ENCODE measurements at places on chromosomes 4 and X. TPM values are rescaled to one million over a fixed set of nuclear protein-coding genes. Genes with fewer than 3 reads are reported as not detected.

DNA sequence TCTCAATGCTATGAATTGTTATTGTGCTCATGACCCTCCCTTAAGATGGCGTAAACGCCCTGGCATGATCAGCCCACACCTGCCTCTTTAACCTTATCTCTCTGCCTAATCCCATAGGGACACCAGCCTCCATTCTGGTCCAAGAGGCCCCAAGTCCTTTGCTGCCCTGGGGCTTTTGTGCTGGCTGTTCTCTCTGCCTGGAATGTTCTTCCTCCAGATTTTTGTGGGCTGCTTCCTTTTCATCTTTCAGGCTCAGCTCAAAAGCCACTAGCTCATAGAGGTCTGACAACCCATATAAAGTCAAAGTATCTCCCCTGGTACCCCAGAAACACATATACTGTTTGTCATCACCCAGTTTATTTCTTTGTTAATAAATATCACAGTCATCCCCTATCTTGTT is 42.4 kb downstream of the APLN start:
- no peak for DNase-seq

DNA sequence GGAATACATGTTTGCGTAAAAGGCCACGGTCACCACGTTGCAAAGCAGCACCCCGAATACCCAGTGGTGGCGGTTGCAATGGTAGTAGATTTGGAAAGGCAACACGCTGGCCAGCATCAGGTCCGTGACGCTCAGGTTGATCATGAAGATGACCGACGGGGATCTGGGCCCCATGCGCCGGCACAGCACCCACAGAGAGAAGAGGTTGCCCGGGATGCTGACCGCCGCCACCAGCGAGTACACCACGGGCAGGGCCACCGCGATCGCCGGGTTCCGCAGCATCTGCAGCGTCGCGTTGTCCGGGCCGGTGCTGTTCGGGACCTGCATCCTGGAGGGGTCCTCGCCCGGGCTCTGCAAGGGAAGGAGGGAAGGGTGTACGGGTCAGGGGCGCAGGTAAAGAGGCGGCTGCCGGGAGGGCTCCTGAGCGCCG is 13.5 kb upstream of the ASMTL start:
- DNase-seq, result no peak

Gene SLITRK4
- total RNA-seq, result not detected

- no peak for DNase-seq
These were observed 81.7 kb downstream of the PWWP3B start for GRCh38 chrX:106249706-106250379.

Gene N4BP2
- 4.0 TPM for total RNA-seq

Gene CCNI
- total RNA-seq, result 34.7 TPM

GRCh38 chrX:5176766-5177165 is 1051.9 kb downstream of the NLGN4X start:
- no peak for DNase-seq

DNA sequence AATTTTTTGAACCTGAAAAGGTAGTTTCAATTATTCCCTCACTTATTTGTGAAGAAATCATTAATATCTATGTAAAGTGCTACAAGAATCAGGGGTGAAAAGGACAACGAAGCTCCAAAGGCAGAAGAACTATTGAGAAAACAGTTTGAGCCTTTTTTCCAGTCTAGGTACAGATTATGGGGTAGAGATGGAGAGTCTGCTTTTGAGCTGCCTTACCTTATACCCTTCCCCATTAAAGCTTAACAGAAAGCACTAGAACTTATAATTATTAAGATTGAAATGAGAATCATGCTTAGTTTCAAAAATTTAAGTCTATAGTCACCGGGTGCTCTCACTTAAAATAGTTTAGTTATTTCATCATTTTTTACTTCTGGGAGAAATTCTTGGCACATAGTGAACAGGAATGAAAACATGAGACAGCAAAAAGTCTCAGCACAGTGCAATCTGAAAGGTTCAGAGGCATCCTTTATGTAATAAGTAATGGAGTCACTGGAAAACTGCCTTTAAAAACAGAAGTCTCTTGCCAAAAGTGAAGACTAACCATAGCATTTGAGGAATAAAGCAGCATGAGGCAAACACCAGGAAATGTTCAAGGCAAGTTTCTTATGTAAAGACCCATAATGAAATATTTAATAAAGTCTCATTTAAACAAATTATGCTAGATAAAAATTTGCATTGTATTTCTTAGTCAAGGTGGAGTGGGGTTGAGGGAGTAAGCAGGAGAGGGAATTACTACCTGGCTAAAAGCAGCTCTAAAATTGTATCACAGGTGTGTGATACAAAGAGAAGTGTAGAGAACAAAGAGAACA is 5.1 kb upstream of the DCLK2 start:
- no peak for DNase-seq

- DNase-seq, result no peak
These were observed 870.9 kb upstream of the FRG1 start for GRCh38 chr4:189069772-189070171.

- DNase-seq, result no peak
These were observed 38.7 kb upstream of the GYPA start for GRCh38 chr4:144179152-144179739.

Gene MAGEB10
- total RNA-seq, result 1.5 TPM

Gene ZFP92
- 0.80 TPM for total RNA-seq

Gene FRMPD4
- total RNA-seq, result not detected

DNA sequence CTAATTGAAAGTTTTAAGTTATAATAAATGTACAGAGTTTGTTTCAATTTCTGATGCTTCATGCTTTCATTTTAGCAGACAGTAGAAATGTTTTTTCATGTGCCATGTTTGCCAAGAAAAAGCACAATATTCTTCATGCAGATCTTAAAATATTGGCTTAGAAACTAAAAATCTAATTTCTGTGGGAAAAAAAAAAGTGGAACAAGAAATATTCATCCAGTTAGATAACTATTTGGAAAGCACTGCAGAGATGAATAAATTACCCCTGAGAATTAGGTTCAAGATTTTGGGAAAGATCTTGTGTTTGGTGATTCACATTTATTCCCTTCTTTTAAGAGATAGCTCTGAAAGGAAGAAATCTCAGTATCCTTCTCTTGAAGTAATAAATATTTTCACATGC is 912.5 kb downstream of the C4orf33 start:
- DNase-seq, result no peak

DNA sequence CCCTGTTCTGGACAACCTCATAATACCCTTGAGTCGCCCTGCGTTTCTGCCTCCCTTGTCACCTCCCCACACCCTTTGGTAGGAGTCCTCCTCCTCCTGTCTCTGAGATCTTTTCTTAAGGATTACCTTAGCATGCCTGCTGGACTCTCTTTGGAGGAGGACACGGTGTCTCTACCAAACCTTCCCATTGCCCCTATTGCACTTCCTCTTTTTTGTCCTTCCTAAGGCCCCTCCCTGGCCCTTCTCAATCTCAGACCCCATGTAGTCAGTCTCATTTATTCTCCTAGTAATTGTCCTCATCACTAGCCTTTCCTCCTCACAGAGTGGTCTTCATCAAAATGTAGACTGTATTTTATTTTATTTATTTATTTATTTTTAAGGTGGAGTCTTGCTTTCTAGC is 335.0 kb upstream of the SFRP2 start:
- DNase-seq, result no peak

GRCh38 chr4:65302145-65302544 is 368.1 kb downstream of the EPHA5 start:
- DNase-seq, result no peak

Gene AFP
- not detected for total RNA-seq

DNA sequence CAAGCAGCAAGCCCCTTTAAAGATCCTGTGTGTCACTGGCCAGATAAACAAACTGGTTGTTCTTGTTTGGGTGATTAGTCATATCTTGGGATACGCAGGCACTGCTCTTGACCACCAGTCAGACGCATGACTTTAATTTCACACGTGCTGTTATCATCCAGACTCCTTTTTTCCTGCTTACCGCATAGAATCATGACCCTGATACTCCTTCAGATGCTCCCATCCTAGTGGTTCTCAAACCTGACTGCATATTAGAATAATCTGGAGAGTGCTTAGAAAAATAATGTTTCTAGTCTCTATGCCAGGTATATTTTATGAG is 78.8 kb downstream of the CLDN22 start:
- DNase-seq, result peak; percentile 10

DNA sequence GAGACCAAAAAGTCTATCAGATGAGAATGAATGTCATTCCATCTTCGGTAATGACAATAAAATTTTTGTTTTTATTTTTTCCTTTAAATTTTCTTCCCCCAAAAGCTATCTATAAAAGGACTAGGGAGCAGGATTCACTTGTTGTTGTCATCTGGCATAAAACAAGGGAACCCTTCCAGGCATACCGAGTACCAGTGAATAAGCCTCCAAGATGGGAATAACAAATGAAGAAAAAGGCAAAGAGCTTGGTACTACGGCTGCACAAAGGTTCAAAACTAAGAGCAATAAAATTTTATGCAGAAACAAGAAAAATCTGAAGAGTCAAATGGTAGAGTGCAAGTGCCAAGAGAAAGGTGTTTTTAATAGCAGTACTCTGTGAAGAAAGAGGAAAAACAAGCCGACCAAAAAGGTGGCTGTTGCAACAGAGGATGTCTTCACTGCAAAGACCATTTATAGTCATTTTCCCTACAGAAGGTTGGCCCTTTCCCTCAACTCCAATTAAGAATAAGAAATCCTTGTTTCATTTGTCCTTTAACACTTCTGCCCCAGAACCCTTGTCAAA is 25.8 kb downstream of the PPP3CA start:
- no peak for DNase-seq

- peak; percentile 13 for DNase-seq
These were observed 1.4 kb upstream of the SERPINA7 start for GRCh38 chrX:106039920-106040319.

Gene USP17L18
- total RNA-seq, result not detected

DNA sequence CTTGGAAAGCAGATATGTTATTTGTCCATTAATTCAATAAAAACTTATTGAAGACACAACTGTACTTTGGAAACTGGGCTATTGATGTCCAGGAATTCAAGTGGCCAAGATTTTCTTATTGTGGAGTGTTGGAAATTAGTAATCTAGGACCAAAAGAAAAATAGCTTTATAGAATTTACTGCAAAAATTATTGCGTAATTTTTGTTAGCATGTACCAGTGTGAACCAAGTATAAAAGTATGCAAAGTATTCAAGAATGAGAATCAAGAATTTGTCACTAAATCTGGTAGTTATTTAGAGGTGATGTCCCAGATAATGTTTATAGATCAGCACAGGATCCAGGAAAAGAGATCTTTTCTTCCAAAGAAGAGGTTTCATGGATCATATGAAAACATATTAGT is 468.9 kb upstream of the CTSO start:
- DNase-seq, result no peak

Gene PNMA5
- not detected for total RNA-seq

DNA sequence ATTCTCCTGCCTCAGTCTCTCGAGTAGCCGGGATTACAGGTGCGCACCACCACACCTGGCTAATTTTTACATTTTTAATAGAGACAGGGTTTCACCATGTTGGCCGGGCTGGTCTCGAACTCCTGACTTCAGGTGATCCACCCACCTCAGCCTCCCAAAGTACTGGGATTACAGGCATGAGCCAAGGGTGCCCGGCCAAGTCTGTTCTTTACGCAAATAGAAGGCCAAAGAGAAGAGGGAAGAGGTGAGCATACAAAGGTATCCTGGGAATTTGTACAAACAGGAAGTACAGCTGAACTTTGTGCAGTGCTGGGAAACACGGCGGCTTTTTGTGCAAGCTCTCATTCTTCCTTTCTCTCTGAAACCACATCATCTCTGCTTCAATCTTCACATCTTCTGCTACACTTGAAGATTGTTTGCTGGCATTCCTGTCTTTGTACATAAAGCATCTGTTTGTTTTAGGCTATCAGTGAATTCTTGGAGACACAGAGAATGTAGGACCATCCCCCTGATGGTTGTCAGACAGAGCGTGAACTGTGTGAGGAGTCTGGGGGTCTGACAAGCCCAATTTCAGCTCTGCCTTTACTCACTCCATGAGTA is 71.9 kb upstream of the PRSS48 start:
- DNase-seq, result no peak

DNA sequence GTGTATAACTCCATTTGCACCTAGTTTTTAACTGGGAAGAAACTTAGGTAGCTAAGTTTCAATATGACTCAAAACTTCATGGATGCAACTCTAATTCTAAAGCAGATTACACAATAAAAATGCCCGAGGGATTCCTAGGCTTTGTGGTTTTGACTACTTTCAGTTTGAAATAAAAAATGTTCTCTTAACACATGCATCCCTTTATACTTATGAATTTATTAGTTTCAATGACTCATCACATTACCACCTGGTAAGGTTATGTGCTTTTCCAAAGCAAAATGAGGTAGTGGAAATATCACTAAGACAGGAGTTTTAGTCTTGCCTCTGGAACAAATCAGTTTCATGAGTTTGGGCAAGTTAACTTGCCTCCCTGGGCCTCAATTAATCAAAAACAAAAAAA is 125.5 kb downstream of the OPHN1 start:
- peak; percentile 14 for DNase-seq

Gene XG
- total RNA-seq, result not detected

DNA sequence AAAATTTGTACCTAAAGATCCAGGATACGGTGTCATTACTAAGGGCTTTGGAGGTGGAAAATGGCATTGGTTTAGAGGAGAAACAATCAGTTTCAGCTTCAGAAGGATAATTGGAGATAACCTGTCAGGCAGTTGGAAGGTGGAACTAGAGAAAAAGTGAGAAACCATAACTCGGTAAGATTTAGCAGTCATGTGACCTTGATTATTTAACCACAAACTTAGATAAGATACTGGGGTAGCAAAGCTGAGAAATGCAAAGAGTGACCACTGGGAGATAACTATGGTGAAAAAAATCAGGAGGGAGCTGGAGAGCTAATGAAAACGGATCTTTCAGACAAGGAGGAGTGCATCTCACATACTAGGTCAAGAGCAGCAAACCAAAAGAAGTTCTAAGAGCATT is 58.3 kb upstream of the SMARCA5 start:
- no peak for DNase-seq

Gene TRPC5OS
- total RNA-seq, result not detected

DNA sequence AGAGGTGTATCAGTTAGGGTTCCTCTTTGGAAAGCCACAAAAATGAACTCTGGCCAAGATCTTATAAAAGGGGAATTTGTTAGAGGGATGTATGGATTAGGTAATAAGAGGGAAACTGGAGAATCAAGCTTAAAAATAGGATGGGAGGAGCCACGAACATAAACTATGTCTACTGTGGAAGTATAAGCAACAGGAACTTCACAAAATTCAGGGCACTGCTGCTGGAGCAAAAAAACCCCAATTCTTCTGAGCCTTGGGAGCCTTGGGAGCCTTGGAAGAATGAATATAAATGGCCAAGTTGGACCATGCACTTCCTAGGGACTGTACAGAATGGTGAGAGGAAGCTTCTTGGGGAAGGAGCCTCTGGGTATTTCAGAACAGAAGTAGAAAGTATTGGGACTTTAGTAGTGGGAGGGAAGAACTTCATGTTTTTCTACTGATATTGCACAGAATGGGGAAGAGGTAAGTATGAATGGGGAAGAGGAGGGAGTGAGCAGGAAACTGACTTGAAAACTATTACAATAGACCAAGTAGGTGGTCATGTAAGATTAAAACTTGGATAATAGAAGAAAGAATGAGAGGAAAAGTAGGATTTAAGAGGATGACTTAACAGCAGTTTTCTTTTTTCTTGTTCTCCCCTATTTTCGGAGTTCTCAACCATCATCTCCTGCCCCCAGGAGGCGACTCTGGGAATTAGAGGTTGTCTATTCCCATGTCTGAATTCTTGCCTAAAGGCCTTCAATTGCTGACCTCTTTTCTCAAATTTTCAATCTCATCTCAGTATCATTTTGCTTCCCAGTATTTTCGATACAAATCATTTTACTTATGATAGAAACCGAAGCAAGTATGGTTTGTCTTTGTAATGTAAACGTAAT is 44.4 kb upstream of the TAPT1 start:
- DNase-seq, result peak; percentile 11

Gene CLDN2
- total RNA-seq, result not detected

- no peak for DNase-seq
These were observed 289.0 kb downstream of the STIM2 start for GRCh38 chr4:27149541-27150212.

GRCh38 chrX:107659768-107660167 is 31.5 kb downstream of the PRPS1 start:
- no peak for DNase-seq

Data from Daoy (cell line).